Thoracic aorta (tissue), 2 donors: ENCODE measurements at places on chromosomes 13 and 19. TPM values are rescaled to one million over a fixed set of nuclear protein-coding genes. Genes with fewer than 3 reads are reported as not detected.
A peak's percentile ranks its signal among the peaks of the same experiment; 100 is the strongest.

The SERPINE3 gene
- total RNA-seq: 0.68 TPM

- H3K4me1 ChIP-seq: no peaks in the 10 kb centered on the region
- no peaks in the 10 kb centered on the region for H3K27me3 ChIP-seq
- H3K27ac ChIP-seq: no peak overlapping the region
- H3K36me3 ChIP-seq: no peaks in the 10 kb centered on the region
Measured at GRCh38 chr13:67392014-67392413, 161.9 kb upstream of the PCDH9 start.

The PRX gene
- total RNA-seq: 3.7 TPM

DNA sequence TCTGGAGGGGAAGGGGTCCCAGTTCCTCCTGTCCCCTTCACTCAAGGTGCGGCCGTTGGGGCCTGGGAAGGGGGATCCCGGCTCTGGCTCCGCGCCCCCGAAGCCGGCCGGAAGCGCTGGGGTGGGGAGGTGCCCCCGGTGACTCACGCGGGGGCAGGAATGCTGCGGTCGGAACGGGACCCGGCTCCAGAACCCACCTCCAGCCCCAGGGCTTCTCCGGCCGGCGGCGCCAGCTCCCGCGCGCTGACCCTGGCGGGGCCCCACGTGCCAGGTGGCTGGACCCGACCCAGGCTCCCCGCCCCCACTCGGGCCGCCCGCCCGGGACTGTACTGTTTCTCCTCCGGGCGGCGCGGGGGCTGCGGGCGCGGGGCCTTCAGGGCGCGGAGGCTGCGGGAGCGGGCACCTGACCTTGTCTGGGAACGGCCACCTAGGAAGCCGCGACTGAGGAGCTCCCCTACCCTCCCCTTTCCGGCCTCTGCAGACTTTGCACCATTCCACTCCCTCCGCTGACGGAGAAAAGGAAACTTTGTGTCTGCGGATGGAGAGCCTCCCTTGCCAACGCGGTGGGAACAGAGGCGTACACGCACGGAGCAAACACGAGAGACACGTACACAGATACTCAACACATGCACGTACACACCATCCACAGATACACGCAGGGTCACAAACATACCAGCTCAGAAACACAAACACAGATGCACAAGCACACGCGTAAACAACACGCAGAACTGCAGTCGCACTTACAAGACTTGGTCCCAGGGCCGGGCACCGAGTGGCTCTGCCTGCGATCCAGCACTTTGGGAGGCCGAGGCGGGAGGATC lies 7.2 kb downstream of the AXL start:
- peak overlapping the region; percentile 74 for H3K4me3 ChIP-seq
- peaks cover 6% of the 10 kb centered on the region for H3K4me1 ChIP-seq
- H3K36me3 ChIP-seq: peaks cover 3% of the 10 kb centered on the region
- peak overlapping the region; percentile 85 for H3K27ac ChIP-seq
- H3K27me3 ChIP-seq: no peaks in the 10 kb centered on the region

DNA sequence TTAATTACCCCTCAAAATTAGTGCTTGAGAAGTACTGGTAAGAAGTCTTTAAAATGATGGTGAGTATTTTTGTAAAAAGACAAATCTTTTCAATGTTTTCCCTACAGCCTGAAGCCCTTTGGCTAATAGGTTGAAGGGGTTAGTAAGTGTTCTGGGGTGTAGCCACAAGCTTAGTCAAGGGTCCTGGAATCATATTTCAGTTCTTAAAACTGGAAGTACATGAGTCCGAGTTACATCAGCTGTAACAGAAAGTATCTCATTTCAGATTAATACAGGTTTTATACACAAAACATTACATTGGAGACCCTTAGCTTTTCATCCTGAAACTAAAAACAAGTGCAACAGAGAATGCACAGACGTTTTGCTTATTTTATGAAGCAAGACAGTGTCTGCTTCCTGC lies 52.7 kb upstream of the TEX29 start:
- peaks cover 8% of the 10 kb centered on the region for H3K4me1 ChIP-seq
- no peaks in the 10 kb centered on the region for H3K27me3 ChIP-seq
- H3K4me3 ChIP-seq: no peak overlapping the region
- H3K27ac ChIP-seq: no peak overlapping the region

GRCh38 chr13:98133946-98134345 lies 8.9 kb upstream of the FARP1 start:
- H3K27ac ChIP-seq: no peak overlapping the region
- DNase-seq: no peak
- H3K4me1 ChIP-seq: no peaks in the 10 kb centered on the region
- no peaks in the 10 kb centered on the region for H3K27me3 ChIP-seq

DNA sequence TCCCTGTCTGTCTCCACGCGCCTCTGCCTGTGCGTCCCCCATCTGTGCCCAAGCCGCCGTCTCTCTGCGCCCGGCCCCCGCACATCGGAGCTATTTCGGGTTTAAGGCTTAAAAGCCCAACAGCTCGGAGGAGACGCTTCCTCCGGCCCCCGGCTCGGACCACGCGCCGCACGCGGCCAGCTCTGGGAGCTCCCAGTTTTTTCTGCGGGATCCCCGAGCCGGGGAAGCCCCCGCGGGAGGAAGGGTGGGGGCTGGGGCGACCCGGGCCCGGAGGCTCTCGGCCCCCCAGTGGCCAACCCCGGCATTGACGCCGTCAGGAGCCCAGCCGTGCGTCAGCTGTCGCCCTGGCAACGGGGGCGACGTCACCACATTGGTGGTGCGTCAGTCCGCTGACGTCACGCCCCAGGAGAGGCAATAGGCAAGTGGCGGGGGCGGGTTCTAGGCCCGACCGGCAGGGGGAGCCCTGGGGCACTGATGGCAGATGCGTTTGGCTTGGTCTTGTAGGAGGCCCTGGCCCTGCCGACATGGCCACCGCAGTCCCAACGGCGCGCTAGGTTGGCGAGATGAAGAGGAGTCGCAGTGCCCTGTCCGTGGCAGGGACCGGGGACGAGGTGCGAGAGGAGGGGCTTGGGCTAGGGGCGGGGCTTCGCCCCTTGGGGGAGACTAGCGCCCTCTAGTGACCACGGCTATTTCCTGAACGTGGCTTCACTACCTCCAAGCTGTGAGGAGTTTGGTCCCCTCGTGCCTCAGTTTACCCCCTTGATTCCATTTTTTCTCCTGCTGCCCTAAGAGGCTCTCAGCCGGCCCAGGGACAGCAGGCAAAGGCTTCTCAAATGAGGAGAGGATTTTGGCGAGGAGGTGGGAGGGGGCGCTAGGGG lies 3.7 kb upstream of the PDE4A start:
- H3K36me3 ChIP-seq: no peaks in the 10 kb centered on the region
- H3K4me3 ChIP-seq: peak overlapping the region; percentile 49
- peaks cover 5% of the 10 kb centered on the region for H3K27me3 ChIP-seq

DNA sequence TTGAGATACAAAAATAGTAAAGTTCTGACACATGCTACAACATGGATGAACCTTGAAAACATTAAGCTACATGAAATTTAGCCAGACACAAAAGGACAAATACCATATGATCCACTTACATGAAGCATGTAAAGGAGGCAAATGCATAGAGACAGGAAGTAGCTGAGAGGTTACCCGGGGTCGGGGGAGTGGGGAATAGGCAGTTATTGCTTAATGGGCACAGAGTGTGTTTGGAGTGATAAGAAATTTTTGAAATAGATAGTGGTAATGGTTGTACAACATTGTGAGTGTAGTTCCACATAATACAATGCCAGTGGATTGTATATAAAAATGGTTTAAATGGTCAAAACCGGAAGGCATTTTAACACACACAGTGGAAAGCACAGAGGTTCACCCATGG lies 4.3 kb downstream of the N4BP2L1 start:
- no peaks in the 10 kb centered on the region for H3K27me3 ChIP-seq
- DNase-seq: no peak
- H3K27ac ChIP-seq: no peak overlapping the region
- H3K4me3 ChIP-seq: no peak overlapping the region

- H3K4me3 ChIP-seq: no peak overlapping the region
- H3K36me3 ChIP-seq: no peaks in the 10 kb centered on the region
- DNase-seq: no peak
- no peaks in the 10 kb centered on the region for H3K27me3 ChIP-seq
- H3K4me1 ChIP-seq: no peaks in the 10 kb centered on the region
- H3K27ac ChIP-seq: no peak overlapping the region
Measured at GRCh38 chr19:16249826-16250404, 52.2 kb downstream of the AP1M1 start.

GRCh38 chr19:18457483-18458331 lies 19.8 kb upstream of the ISYNA1 start:
- H3K27me3 ChIP-seq: no peaks in the 10 kb centered on the region
- H3K4me1 ChIP-seq: peaks cover 42% of the 10 kb centered on the region
- no peak overlapping the region for H3K4me3 ChIP-seq
- H3K36me3 ChIP-seq: peaks cover 13% of the 10 kb centered on the region
- no peak for DNase-seq
- peak overlapping the region; percentile 42 for H3K27ac ChIP-seq

- H3K4me1 ChIP-seq: peaks cover 3% of the 10 kb centered on the region
- H3K36me3 ChIP-seq: no peaks in the 10 kb centered on the region
- H3K27ac ChIP-seq: no peak overlapping the region
- H3K4me3 ChIP-seq: no peak overlapping the region
- no peaks in the 10 kb centered on the region for H3K27me3 ChIP-seq
Measured at GRCh38 chr13:43042410-43042921, 19.1 kb downstream of the DNAJC15 start.

The RGL3 gene
- 43.6 TPM for total RNA-seq

DNA sequence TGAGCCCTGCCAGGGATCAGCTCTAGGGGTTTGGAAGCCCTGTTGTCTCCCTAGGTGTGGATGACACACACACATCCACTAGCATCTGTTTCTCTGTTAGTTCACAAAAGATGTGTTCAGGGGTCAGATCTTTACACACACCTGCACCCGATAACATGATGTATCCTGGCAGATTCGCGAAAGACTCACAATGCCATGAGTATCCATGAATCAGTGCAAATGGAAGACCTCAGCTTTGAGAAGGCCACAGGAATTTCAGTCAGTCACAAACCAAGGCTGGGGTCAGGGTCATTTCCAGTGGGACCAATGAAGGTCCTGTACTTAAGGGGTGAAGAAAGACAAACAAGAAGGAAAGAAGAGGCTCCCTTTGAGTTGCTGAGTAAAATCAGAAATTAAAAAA lies 898.2 kb downstream of the UQCRFS1 start:
- no peak for DNase-seq
- H3K4me1 ChIP-seq: no peaks in the 10 kb centered on the region
- H3K4me3 ChIP-seq: no peak overlapping the region
- H3K36me3 ChIP-seq: no peaks in the 10 kb centered on the region
- no peaks in the 10 kb centered on the region for H3K27me3 ChIP-seq

GRCh38 chr19:49920624-49921363 lies 8.2 kb upstream of the ATF5 start:
- H3K36me3 ChIP-seq: peaks cover 13% of the 10 kb centered on the region
- H3K27me3 ChIP-seq: no peaks in the 10 kb centered on the region
- H3K27ac ChIP-seq: no peak overlapping the region
- no peak overlapping the region for H3K4me3 ChIP-seq
- DNase-seq: no peak

- H3K4me1 ChIP-seq: no peaks in the 10 kb centered on the region
- no peak overlapping the region for H3K27ac ChIP-seq
- no peak for DNase-seq
- no peaks in the 10 kb centered on the region for H3K36me3 ChIP-seq
- H3K4me3 ChIP-seq: no peak overlapping the region
- no peaks in the 10 kb centered on the region for H3K27me3 ChIP-seq
Measured at GRCh38 chr13:30829833-30830637, 76.0 kb upstream of the MEDAG start.

DNA sequence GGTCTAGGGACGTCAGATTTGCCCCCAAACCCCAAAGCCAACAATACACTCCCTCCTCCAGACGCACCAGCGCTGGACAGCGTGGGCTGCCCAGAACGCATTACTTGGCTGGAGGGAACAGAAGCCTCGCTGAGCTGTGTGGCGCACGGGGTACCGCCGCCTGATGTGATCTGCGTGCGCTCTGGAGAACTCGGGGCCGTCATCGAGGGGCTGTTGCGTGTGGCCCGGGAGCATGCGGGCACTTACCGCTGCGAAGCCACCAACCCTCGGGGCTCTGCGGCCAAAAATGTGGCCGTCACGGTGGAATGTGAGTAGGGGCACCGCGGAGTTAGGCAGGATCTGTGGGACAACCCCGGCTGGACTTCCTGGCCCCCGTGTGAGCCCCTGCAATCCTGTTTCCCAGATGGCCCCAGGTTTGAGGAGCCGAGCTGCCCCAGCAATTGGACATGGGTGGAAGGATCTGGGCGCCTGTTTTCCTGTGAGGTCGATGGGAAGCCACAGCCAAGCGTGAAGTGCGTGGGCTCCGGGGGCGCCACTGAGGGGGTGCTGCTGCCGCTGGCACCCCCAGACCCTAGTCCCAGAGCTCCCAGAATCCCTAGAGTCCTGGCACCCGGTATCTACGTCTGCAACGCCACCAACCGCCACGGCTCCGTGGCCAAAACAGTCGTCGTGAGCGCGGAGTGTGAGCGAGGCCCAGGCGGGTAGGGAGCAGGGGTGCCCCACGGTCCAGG lies 4.0 kb downstream of the ICAM5 start:
- H3K4me1 ChIP-seq: peaks cover 49% of the 10 kb centered on the region
- no peak for DNase-seq
- H3K36me3 ChIP-seq: no peaks in the 10 kb centered on the region
- H3K27ac ChIP-seq: no peak overlapping the region
- peaks cover 36% of the 10 kb centered on the region for H3K27me3 ChIP-seq
- H3K4me3 ChIP-seq: no peak overlapping the region

- no peaks in the 10 kb centered on the region for H3K36me3 ChIP-seq
- DNase-seq: no peak
- no peak overlapping the region for H3K4me3 ChIP-seq
- H3K4me1 ChIP-seq: peaks cover 19% of the 10 kb centered on the region
- no peak overlapping the region for H3K27ac ChIP-seq
- no peaks in the 10 kb centered on the region for H3K27me3 ChIP-seq
Measured at GRCh38 chr13:26458196-26458749, 99.2 kb upstream of the WASF3 start.

- peaks cover 75% of the 10 kb centered on the region for H3K4me1 ChIP-seq
- no peak for DNase-seq
- no peak overlapping the region for H3K27ac ChIP-seq
- H3K27me3 ChIP-seq: no peaks in the 10 kb centered on the region
Measured at GRCh38 chr13:46621792-46622629, 69.0 kb downstream of the LRCH1 start.

DNA sequence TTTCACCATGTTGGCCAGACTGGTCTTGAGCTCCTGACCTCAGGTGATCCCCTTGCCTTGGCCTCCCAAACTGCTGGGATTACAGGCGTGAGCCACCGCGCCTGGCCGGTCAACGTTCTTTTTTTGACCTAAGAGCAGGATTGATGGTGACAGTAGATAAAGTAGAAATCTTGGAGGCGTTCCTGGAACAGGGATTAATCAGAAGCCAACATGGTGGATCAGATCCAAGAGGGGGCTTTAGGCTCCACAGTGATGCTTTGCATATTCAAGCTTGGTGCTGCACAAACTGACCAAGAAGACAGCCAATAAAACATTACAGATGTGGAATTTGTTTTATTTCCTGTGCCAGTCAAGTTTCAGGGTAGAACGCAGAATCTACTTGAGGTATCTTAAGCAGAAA lies 271.2 kb downstream of the FGF9 start:
- no peaks in the 10 kb centered on the region for H3K4me1 ChIP-seq
- H3K27me3 ChIP-seq: no peaks in the 10 kb centered on the region
- no peak overlapping the region for H3K4me3 ChIP-seq

The OR7C1 gene
- not detected for total RNA-seq

GRCh38 chr19:45895519-45895972 lies 6.9 kb downstream of the MYPOP start:
- no peak overlapping the region for H3K4me3 ChIP-seq
- H3K27ac ChIP-seq: no peak overlapping the region
- peaks cover 4% of the 10 kb centered on the region for H3K4me1 ChIP-seq
